Omental fat pad (tissue), 4 donors: ENCODE measurements at places on chromosomes 11 and 22.

- no peak for DNase-seq
Measured at GRCh38 chr11:77059806-77060205, 7.0 kb upstream of the CAPN5 start.

- no peak for DNase-seq
Measured at GRCh38 chr11:85540635-85541205, 86.4 kb downstream of the DLG2 start.

DNA sequence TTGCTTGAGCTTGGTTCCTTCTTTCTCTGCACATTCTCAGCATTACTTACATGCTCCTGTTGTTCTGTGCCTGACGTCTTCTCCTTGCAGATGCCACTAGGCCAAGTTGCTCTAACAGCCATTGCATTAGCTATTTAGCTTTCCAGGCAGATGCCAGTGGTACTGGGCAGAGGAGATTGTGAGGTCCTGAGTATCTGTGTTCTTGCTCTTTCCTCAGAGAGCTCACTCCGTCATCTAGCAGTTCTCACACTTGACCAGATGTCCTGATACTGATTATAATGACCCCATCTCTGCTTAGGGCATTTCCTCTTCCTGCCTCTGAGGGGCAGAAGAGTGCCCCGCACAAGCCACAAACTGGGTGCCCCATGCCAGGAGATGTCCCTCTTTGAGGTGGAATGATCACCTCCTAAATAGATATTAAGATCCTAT, 30.7 kb downstream of the ARHGAP1 start:
- DNase-seq, result no peak

GRCh38 chr11:45917286-45917622, 423 bp downstream of the PEX16 start:
- DNase-seq, result no peak

GRCh38 chr11:73200256-73200655, 17.8 kb upstream of the P2RY2 start:
- no peak for DNase-seq

DNA sequence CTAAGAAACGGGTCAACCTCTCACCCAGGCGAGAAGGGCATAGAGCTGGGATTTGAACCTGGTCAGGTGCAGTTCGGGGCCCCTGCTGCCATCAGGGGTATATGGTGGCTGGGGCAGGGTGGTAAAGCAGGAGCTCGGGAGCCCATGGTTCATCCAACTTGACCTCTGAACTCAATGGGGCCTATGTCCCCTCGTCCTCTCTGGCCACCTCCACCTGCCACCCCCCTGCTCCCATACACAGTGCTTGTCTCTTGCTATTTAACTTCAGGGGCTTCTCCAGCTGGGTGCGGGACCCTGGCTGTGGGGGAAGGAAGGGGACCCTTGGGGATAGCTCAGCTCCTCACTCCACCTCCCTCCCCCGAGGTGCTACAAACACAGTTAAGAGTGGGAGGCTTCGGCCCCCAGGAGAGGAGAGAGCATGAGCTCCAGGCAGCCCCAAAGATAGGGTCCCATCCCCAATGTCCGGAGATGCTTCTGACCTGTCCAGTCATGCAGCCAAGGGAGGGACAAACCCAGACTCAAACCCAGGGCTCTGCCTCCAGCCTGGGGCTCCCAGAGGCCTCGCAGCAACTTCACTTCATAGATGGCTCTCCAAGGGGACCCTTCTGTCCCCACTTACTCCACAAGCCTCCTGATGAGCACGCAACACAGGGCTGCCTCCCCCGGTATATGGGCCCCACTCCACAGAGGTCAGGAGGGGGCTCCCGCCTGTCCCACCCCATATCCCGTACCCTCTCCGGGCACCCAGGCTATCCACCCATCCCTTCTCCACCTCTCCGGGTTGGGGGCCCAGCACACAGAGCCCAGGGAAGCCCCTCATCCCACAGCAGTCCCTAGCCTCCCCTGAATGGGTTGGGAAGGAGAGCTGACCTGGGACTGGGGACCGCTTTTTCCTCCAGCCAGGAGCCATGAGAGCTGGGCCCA, 712 bp downstream of the IL2RB start:
- DNase-seq, result no peak

GRCh38 chr11:121478226-121478894, 25.6 kb upstream of the SORL1-AS1 start:
- DNase-seq, result no peak

DNA sequence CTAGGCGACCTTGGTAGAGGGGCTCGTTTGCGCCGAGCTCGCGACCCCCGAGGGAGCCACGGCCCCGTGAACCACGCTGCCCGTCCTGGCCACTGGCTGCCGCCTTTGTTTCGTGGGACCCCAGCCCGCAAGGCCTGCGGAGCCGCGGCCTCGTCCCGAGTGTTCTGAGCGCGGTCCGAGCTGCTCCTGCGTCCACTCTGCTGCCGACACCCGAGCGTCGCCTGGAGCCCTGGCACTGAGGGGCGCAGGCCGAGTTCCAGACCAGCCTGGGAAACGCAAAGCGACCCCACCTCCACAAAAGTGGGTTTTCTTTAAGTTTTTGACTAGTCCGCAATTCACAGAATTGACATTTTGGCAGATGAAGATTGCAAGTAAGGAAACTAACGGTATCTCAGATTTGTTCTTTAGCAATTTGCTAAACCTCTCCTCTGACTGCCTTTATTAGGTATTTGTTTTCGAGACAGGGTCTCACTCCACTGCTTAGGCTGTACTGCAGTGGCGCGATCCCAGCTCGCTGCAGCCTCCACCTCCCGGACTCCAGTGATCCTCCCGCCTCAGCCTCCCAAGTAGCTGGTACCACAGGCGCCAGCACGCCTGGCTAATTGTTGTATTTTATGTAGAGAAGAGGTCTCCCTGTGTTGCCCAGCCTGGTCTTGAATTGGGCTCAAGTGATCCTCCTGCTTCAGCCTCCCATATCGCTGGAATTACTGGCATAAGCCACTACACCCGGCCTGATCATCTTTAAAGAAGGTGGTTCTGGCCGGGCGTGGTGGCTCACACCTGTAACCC, 879 bp upstream of the RNH1 start:
- DNase-seq, result no peak

GRCh38 chr11:65300621-65301275, 13.9 kb upstream of the CDC42EP2 start:
- no peak for DNase-seq

DNA sequence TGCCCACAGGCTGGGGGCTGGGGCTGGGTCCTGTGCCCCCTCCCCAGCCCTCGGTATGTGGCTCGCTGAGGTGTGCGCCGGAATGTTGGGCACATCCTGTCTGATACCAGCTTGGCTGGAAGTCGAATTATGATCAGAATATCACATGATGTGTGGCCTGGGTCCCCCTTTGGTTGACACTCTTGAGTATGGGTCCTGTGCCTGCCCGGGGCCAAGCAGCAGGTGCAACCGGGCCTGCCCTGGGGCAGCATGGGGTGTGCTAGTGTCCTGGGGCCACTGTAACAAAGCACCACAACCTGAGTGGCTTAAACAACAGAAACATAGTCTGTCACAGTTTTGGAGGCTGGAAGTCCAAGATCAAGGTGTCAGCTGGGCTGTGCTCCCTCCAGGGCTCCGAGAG, 52.7 kb downstream of the PARVB start:
- no peak for DNase-seq

DNA sequence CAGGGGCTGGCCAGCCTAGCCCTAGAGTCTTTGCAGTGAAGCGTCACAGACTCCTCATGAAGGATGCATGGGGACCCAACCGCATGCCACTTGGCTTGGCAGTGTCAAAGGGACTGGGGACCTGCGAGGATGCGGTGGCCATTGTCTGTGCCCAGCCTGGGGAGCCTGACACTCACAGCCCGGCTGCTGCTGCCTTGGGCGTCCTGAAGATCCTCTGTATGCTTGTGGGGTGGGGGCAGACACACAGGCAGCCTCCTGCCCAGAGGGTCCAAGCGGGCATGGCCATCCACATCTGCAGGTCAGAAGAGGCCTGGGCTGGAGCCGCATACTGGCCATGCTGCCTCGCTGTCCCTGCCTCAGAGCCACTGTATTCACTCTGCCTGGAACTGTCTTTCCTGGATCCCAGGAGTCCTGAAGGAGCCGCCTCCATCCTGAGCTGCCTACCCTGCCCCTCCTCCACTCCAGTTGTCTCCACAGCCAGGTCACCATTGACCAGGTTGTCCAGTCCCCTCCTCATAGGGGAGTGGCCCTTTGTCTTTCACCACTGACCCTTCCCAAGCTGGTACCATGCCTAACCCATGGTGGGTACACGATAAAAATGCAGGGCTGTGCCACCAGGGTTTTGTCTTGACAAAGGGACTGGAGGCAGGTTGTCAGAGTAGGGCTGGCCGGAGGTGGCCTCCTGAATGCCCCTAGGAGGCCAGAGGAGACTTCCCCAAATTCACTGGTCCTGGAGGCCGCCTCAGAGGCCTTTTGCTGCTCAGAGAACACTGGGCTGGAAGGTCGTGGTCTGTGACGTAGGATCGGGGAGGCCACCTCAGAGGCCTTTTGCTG, 107.0 kb downstream of the KCNQ1OT1 start:
- no peak for DNase-seq

- DNase-seq, result no peak
Measured at GRCh38 chr22:26573026-26573662, 16.8 kb downstream of the TPST2 start.

DNA sequence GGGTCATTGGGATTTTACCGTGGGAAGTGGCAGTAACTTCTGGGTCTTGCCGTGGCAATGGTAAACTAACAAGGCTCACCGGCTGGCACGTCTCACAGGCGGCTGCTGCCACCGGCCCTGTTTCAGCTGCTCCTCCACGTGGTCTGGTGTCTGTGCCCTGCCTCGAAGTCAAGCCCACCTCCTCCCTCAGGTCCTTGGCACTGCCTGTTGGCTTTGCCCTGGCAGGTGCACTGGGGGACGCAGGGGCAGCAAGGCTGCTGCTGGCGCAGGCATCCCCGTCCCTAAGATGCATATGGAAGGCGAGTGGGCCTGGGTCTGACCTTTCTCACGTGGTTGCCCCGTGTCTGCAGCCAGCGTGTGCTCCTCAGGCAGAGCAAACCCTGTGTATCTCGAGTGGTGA, 783.6 kb downstream of the BRD1 start:
- no peak for DNase-seq

GRCh38 chr22:20204311-20204710, 53.5 kb upstream of the CCDC188 start:
- no peak for DNase-seq

DNA sequence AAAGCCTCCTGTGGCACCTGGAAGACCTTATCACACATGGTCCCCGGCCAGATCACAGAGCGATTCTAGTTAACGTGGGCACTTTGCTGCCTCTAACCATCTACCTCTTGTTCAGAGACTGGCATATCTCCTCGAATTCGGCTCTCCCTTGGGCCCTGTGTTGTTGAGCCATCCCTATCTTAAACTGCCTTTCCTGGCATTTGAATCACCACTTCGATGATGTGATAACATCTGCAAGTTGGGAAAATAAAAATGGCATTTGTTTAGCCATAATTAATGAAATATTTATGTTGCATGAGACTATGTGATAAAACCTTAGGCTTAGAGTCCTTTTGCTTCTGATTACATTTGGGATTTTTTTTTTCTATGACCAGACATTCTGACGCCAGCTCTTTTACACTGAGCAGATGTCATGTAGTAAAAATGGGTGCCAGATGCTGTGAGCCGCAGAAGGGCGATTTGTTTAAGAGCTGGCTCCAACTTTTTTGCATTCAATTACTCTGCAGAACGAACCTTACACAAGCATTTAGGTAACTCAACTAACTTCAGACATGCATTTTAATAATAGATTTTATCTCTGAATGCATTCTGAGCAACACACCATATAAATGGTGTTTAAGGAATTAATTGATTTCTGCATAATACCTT, 58.5 kb upstream of the PARVA start:
- DNase-seq, result no peak

- no peak for DNase-seq
Measured at GRCh38 chr22:30253205-30253852, 6.8 kb upstream of the LIF start.

- DNase-seq, result no peak
Measured at GRCh38 chr22:46180370-46181137, 30.2 kb downstream of the PPARA start.

DNA sequence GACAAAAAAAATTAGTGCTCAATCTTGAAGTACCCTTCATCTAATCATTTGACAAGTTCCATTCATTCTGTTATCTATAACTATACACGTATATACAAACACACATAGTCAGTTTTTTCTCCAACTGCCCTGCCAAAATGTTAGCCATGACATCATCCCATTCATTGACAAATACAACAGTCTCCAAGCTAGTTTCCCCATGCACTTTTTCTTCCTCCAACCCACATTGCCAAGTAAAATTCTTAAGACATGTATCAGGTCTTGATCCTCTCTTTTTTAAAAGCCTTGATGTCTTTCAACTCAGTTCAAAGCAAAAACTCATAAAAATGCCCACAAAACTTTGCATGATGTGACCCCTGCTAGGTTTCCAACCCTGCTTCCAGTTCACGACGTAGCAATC, 58.1 kb downstream of the DDI1 start:
- DNase-seq, result no peak

GRCh38 chr11:83241291-83241946, 44.7 kb downstream of the CCDC90B start:
- DNase-seq, result peak; percentile 35

DNA sequence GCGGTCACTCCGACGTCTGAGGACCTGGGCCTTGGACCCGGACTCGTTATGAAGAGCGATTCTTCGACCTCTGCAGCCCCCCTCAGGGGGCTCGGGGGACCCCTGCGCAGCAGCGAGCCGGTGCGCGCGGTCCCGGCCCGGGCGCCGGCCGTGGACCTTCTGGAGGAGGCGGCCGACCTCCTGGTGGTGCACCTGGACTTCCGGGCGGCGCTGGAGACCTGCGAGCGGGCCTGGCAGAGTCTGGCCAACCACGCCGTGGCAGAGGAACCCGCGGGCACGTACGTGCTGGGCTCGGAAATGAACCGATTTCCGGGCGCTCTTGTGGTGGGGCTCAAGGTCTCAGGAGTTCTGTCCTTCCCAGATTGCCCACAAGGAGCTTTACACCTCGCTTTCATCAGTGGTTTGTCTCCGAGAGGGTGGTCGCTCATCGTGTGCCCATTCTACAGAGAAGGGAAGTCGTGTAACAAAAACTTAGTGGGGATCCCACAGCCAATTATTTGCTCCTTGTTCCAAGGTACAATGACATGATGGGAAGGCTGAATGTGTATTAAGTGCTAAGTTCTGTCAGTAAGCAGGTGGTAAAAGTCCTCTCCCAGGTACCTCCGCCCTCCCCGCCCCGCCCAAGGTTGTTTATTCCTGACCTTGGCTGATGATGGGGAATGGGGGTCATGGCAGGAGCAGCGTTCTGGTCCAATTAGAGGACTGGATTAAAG, 695 bp downstream of the PEX26 start:
- DNase-seq, result no peak

- DNase-seq, result no peak
Measured at GRCh38 chr11:133086518-133086917, 445.8 kb downstream of the OPCML start.

DNA sequence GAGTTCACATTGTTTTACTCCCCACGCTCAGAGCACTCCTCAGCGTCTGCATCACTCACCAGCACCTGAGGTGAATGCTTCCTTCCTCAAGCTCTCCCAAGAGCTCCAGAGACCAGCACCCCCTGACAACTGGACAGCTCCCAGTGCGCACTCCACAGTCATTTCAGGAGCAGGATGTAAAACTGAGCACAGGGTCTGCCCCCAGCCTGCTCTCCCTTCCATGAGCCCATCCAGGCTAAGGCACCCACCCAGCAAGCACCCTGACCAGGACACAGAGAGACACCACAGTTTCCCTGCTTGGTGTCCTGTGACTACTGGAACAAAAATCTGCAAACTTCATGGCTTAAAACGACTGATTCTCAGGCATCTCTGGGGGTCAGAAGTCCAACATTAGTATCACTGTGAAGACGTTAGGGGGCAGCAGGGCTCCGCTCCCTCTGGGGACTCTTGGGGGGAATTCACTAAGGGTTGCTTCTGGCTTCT, 3.3 kb downstream of the SCGB1D2 start:
- DNase-seq, result no peak

GRCh38 chr11:11253497-11253896, 99.6 kb downstream of the CSNK2A3 start:
- DNase-seq, result no peak
